ENCODE measurements at places on chromosomes 16 and 17.

DNA sequence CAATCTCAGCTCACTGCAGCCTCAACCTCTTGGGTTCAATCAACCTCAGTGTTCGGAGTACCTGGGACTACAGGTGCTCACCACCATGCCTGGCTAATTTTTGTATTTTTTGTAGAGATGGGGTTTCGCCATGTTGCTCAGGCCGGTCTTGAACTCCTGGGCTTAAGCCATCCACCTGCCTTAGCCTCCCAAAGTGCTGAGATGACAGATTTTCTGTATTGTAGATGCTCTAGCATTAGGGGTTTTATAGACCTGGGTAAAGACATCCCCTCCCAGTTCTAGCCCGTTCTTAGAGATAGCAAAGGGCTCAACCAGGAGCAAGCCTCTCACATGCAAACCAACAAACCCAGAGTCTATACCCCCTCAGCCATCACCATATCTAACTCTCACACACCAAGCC lies 57.3 kb downstream of the XYLT1 start:
- DNase-seq = no peak

- no peak for DNase-seq
Observed at GRCh38 chr17:16091773-16092172, 92.1 kb downstream of the TTC19 start.

- DNase-seq = no peak
Observed at GRCh38 chr17:71550675-71551074, 570.1 kb upstream of the SOX9 start.

DNA sequence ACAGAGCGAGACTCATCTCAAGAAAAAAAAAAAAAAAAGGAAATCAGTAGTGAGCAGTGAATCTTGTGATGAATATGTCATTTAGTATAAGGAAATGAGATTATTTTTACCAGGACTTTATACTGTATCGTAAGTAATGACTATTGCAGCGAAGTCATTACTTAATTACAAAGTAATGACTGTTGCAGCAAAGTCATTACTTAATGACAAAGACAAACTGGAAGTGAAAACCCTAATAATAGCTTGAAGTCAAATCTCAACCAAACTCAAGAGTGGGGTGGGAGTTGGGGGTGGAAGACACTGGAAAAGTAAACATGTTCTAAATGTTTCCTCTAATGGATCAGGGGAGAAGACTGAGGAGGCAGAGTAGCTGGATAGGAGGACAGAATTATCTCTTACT lies 76.5 kb downstream of the ARHGAP44 start:
- no peak for DNase-seq

DNA sequence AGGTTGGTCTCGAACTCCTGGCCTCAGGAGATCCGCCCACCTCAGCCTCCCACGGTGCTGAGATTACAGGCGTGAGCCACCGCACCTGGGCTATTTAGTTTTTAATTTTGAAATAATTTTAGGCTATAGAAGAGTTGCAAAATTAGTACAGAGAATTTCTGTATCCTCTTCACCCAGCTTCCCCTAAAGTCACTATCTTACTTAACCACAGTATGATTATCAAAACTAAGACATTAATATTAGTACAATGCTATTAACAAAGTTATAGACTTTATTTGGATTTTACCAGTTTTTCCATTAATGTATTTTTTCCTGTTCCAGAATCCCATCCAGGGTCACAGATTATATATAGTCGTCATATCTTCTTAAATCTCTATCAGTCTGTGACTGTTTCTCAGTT lies 62.6 kb downstream of the CLEC19A start:
- DNase-seq = no peak

DNA sequence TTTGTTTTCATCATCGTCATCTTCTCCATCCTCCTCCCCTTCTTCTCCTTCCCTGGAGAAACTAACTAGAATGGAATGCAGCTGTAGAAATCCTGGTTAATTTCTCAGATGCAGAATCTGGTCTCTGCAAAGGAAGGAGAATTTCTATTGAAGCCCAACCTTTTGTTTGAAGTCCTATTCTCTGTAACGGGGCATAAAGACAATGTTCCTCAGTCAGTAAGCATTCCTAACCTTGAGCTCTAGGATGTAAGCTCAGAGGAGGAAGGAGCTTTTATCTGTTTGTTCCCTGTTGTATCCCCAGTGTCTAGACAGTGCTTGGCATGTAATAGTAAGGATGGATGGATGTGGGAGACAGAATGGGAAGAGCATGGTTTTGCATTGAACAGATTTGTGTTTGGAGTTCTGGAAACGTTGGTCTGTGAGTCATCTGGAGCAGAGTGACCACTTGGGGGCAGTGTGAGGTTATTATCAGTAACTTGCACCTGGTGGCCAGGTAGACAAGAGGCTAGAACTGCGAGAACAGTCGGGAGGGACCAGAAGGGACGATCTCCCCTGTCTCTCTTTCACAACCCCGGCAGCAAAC lies 363.7 kb downstream of the SNX29 start:
- no peak for DNase-seq

DNA sequence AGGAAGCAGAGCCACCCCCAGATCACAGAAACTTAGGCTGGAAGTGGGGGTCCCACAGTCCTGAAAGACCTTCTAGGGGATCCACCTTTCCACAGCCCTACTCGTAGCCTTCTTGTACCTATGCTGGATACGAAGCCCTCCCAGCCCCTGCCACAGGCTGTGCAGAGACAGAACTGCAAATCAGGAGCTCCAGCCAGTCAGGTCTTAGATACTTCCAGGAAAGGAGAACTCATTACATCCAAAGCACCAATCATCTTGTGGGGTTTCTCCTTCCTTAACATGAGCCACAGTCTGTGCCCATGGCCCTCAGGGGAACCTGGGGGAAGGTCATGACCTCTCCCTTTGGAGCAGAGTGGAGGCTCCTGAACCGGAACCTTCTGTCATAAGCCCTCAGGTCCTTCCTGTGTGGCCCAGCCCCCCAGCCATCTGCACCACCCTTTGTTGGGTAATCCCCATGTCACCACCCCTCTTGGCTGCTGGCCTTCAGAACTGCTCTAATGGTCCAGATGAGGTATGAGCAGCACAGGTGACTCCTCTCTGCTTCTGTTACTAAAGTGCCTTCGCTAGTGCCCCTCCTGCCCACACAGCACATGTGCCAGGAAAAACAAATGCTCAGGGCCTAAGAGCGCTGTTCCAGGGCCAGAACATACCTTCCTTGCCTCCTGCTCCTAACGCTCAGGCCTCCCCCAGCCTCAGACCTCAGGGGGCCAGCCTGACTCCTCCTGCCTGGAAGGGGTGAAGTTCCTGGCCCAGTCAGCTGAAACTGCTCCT lies 14.6 kb downstream of the SRCIN1 start:
- no peak for DNase-seq

DNA sequence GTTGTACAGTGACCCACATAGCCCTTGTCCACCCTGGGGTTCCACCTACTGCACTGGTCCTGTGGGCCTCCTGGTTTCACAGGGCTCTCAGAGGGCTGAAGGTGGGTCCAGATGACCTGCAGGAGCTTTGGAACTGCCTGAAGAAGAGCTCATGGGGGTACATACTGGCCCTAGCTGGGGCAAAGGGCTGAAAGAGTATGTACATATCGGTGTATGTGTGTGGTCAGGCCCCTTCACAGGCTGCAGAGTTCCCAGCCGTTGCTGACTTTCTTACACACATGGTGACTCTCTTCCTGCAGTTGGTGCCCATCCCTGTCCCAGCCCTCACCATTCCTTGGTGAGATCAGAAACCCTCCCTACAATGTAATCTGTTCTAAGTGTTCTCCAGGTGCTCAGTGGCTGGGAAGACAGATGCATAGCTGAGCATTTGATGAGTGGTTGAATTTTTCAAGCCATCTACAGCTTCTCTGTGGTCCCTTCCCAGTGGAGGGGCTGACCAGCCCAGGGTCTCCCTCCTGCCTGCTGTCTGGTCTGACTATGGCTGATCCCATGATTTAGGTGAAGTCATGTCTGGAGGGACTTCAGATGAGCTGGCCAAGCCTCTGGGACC lies 2.4 kb upstream of the NFATC3 start:
- DNase-seq = no peak

DNA sequence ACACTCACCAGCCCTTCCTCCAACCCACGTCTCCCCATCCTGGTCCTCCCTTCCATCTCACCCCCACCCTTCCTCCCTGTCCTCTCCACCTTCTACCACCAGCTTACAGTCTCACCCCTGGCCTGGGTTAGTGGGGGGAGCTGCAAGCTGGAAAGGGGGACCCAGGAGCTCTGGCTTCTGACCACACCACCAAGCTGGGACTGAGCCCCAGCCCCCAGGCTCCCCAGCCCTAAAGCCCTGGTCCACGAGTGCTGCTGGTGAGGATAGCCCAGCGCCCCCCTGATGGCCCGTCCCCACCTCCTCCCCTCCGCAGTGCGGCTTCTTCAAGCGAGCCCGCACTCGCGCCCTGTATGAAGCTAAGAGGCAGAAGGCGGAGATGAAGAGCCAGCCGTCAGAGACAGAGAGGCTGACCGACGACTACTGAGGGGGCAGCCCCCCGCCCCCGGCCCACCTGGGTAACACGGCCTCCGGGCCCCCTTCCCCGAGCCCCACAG lies 7.2 kb upstream of the PDK2 start:
- DNase-seq = no peak

GRCh38 chr16:88638323-88639230 lies at the start of gene IL17C:
Gene IL17C, plus strand, starts transcription at chr16:88638572. Its CDS starts 70 bp downstream, at chr16:88638642.
- DNase-seq = no peak

DNA sequence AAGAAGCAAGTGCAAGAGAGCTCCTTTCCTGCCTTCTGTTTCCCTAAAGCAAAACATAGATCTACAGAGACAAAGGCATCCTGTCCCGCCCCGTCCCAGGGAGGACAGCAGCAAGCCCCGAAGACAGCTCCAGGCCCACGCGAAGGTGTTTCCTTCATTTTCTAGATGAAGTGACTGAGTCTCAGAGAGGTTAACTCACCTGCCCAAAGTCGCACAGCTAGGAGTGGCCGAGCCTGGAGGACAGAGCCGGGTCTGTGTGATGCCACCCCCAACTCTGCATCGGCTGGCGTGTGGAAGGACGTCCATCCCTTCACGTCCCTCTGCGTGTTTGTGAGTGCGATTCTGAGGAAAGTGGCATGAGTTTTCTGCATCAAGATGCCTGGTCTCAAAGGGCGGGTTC lies 187.2 kb upstream of the CHMP6 start:
- DNase-seq = no peak

DNA sequence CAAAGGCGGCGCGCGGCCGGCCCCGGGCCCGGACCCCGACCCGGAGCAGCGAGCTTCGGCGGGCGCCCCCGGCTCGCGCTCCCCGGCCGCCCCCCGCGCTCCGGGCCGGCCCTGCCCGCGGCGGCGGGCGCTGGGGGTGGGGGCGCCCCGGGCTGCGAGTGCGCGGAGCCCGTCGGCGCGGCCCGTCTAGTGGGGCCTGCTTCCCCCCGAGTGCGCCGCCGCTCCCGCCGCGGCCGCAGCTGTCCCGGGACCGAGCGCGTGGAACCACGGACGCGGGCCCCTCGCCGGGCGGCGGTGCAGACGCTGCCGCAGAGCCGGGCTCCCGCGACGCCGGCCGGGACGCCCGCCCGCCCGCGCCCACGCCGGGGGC lies 308 bp downstream of the ADCY9 start:
- DNase-seq = no peak

DNA sequence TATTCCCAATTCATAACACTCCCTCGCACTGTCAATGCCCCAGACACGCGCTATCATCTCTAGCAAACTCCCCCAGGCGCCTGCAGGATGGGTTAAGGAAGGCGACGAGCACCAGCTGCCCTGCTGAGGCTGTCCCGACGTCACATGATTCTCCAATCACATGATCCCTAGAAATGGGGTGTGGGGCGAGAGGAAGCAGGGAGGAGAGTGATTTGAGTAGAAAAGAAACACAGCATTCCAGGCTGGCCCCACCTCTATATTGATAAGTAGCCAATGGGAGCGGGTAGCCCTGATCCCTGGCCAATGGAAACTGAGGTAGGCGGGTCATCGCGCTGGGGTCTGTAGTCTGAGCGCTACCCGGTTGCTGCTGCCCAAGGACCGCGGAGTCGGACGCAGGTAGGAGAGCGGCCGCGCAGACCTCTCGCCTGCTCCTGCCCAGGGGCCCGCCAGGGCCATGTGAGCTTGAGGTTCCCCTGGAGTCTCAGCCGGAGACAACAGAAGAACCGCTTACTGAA lies at the start of gene GRN:
Gene GRN, plus strand, starts transcription at position 364 of the 515 bp plus-strand sequence. CDS start 3,863 bp downstream, outside the sequence.
- peak; percentile 70 for DNase-seq

- DNase-seq = no peak
Observed at GRCh38 chr17:52648995-52649394, 490.5 kb upstream of the CA10 start.

GRCh38 chr16:86046667-86047270 lies 147.8 kb downstream of the IRF8 start:
- no peak for DNase-seq

DNA sequence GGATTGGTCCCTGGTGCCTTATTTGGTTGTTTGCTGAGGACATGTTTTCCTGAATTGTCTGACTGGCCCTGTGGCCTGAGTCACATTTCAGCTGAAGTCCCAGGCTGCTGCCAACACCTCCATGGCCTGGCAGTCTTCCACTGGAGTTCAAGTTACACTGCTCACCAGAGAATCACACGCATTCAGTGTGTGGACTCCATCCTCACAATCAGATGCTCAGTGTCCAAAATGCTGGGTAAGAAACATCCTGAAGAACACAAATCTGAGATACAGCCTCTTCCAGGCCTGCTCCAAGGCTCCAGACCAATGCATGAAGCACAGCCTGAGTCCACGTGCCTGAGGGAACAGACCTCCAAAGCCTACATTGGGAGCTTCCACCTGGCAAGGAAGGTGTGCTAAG lies 19.2 kb downstream of the CD300LB start:
- DNase-seq = no peak

- DNase-seq = no peak
Observed at GRCh38 chr17:43732958-43733357, 25.6 kb downstream of the SOST start.

GRCh38 chr17:48577946-48578615 lies at the start of gene HOXB4:
Gene HOXB4, minus strand, starts transcription at chr17:48578350. Its CDS starts 31 bp downstream, at chr17:48578319.
- DNase-seq = peak; percentile 16

- no peak for DNase-seq
Observed at GRCh38 chr16:86798247-86799041, 220.1 kb downstream of the FOXL1 start.

GRCh38 chr17:15119968-15120367 lies 145.2 kb downstream of the PMP22 start:
- DNase-seq = no peak

- DNase-seq = no peak
Observed at GRCh38 chr17:35757243-35757642, 3.4 kb upstream of the C17orf50 start.

DNA sequence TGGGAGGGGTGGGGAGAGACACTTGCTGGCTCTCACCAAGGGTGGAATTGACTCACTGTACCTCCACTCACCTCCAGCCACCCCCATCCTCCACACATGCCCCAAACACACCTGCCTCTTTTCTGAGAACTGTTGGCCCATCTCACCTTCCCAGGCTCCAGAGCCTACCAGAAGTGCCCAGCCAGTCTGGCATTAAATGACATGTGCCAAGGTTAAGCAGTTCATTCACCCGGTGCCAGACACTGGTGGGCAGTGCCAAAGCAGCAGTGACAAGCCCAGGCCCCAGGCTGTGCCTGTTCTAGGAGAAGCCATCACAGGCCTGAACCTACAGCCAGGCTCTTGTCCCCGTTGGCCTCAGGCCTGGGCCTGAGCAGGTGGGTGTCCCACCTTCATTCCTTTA lies 11.2 kb downstream of the MVP start:
- DNase-seq = no peak

GRCh38 chr16:20598832-20599469 lies 22.8 kb upstream of the ACSM2B start:
- DNase-seq = no peak
